Activated CD4-positive, alpha-beta T cell treated with anti-CD3 and anti-CD28 coated beads, Interleukin-2, amount 50 U/mL, for 24 hours (primary cell): ENCODE measurements at places on chromosomes 13 and 19.

- no peak for DNase-seq
Measured at GRCh38 chr19:48726556-48726955, 7.0 kb upstream of the MAMSTR start.

- no peak for DNase-seq
Measured at GRCh38 chr19:34336781-34337271, 28.2 kb upstream of the GPI start.

DNA sequence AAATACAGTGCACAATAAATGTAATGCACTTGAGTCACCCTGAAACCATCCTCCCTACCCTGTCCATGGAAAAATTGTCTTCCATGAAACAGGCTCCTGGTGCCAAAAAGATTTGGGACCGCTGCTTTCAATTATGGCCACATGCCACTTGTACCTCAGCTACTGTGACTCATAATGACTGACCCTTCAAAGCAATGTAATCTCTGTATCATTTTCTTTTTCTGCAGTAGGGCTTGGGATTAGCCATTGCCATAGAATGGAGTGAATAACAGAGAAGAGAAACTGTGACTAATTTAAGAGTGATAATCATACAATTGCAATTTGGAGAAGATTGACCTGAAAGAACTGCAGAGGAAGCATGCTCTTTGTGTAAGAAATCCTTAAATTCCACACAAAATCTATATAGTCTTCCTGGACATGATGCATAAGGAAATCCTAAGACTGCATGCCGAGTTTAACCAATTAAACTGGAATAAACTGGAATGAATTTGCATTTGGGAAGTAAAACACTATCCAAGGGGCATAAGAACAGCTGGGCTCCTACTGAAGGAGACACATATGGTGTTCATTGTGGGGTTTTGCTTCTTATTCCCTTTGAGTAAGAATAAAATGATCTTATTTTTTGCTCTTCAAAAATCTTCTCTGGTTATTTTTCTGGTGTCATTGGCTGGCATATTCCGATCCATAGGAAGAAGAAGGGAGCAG lies 59.5 kb upstream of the SLC7A1 start:
- DNase-seq, result no peak

- no peak for DNase-seq
Measured at GRCh38 chr13:75318138-75318833, 163.7 kb downstream of the TBC1D4 start.

- no peak for DNase-seq
Measured at GRCh38 chr13:37070956-37071355, 11.5 kb upstream of the SUPT20H start.

- DNase-seq, result no peak
Measured at GRCh38 chr13:110458594-110459365, 102.7 kb downstream of the RAB20 start.

- no peak for DNase-seq
Measured at GRCh38 chr13:29704648-29705047, 109.2 kb upstream of the SLC7A1 start.

- peak; percentile 36 for DNase-seq
Measured at GRCh38 chr19:33430674-33431277, 57.3 kb downstream of the CEBPG start.

- DNase-seq, result no peak
Measured at GRCh38 chr19:58196901-58197616, 14.2 kb downstream of the ZNF274 start.

- DNase-seq, result no peak
Measured at GRCh38 chr13:79225487-79226232, 180.4 kb downstream of the RBM26 start.

DNA sequence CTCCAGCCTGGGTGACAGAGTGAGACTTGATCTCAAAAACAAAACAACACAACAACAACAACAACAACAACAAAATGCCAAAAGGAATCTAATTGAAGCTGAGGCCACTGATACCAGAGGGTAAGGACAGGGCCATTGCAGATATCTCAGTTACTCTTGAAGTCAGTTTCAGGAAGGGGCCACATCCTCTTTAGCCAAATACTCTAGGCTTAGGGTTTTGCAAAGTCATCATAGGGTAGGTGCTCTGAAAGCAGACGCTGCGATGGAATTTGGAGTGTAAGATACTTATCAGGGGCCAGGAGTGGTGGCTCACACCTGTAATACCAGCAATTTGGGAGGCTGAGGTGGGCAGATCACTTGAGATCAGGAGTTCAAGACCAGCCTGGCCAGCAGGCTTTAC lies 46.6 kb upstream of the UBAC2 start:
- no peak for DNase-seq

DNA sequence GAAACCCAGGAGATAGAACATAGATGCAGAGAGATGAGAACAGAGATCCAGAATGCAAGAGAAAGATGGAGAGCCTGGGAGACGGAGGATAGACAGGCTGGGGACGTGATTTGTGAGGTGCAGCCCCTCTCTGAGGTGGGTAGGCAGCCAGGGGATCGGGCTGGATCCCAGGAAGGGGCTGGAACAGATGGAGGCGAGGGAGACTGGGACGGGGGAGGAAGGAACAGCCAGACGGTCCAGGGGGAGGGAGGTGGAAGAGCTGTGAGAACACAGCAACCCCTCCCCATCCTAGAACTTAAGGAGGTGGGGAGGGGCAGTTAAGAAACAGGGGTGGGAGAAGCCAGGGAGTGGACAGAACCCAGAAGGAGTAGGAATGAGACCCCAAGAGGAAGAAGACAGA lies 3.1 kb downstream of the SLC17A7 start:
- DNase-seq, result no peak

- DNase-seq, result no peak
Measured at GRCh38 chr13:51032831-51033230, 78.2 kb downstream of the C13orf42 start.

- DNase-seq, result no peak
Measured at GRCh38 chr13:38872693-38873092, 117.9 kb downstream of the STOML3 start.

GRCh38 chr13:25217023-25217885 lies 45.2 kb upstream of the AMER2 start:
- DNase-seq, result no peak

GRCh38 chr19:11142528-11143171 lies 12.9 kb downstream of the SPC24 start:
- no peak for DNase-seq

- DNase-seq, result no peak
Measured at GRCh38 chr13:79528356-79528755, 47.4 kb downstream of the NDFIP2 start.

DNA sequence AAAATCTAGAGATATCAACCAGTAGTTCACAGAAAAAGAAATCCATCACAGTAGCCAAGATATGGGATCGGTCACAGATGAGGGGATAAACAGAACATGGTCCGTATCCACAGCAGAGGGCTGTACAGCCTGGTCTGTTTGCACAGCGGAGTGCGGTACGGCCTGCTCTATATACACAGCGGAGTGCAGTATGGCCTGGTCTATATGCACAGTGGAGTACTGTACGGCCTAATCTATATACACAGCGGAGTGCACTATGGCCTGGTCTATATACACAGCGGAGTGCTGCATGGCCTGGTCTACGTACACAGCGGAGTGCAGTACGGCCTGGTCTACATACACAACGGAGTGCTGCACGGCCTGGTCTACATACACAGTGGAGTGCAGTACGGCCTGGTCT lies 43.0 kb upstream of the MCF2L start:
- DNase-seq, result no peak

GRCh38 chr13:47004540-47004939 lies 107.7 kb upstream of the HTR2A start:
- DNase-seq, result no peak

DNA sequence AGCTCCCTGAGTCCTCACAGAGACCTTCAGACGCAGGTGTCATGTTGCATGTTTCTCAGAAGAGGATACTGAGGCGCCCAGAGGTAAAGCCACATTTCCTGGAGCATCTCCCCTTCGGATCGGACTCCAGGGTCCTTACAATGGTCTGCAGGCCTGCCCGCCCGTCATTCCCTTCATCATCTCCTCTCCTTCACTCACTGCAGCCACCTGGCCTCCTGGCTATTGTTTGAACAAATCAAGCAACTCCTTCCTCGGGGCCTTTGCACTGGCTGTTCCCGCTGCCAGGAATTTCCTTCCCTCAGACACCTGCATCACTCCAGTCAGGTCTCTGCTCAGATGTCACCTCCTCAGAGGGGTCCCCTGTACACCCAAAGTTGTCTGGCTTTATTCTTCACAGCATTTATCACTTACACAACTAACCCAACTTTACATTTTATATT lies 20.3 kb downstream of the CEACAM16 start:
- no peak for DNase-seq

GRCh38 chr19:40543029-40543597 lies 33.6 kb upstream of the SHKBP1 start:
- no peak for DNase-seq

DNA sequence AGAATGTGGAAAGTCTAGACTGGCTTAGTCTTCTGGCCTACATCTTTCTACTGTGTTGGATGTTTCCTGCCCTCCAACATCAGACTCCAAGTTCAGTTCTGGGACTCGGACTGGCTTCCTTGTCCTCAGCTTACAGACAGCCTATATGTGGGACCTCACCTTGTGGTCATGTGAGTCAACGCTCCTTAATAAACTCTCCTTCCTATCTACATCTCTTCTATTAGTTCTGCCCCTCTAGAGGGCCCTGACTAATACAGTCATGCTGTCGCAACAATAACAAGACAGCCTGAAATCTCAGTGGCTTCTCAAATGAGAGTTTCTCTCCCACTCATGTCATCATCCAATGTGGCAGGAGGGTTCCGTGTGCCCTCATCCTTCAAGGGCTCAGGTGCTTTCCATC lies 347.8 kb downstream of the MZT1 start:
- no peak for DNase-seq

DNA sequence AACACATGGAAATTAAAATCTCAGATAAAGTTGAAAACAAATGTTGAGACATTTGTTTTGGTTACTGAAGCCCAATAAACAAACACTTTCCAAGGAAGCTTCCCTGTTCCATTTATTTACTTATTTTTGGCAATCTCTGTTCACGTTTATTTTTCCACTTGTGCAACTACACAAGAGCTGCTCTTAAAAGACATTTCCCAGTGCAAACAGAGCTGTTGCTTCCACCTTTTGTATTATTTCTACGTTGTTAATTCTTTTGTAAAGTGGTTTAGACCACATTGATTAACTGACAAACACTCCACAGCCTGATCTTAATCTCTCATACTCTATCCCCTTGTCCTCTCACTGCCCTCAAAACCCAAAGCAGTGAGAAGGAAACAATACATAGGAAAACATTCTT lies 757.6 kb downstream of the LIG4 start:
- DNase-seq, result no peak

- no peak for DNase-seq
Measured at GRCh38 chr19:16577531-16577985, 5.3 kb upstream of the SLC35E1 start.

- DNase-seq, result no peak
Measured at GRCh38 chr13:94414708-94415107, 64.8 kb downstream of the DCT start.

- DNase-seq, result no peak
Measured at GRCh38 chr19:35879068-35879467, 10.7 kb downstream of the APLP1 start.

DNA sequence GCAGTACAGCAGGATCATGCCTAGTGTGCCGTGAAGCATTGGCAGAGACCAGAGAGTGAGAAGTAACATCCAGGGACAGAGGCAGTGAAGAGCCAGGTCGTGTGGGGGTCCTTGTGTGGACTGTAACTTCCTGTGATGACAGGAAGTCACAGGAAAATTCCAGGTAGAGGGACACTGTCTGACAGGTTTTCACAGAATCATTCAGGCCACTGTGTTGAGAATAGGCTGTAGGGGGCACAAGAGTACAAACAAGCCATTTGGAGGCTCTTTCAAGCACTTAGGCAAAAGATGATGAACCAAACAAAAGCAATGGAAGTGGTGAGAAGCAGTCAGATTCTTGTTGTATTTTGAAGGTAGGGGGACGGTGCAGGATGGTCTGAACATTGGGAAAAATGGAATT lies 46.4 kb downstream of the N4BP2L1 start:
- DNase-seq, result no peak

DNA sequence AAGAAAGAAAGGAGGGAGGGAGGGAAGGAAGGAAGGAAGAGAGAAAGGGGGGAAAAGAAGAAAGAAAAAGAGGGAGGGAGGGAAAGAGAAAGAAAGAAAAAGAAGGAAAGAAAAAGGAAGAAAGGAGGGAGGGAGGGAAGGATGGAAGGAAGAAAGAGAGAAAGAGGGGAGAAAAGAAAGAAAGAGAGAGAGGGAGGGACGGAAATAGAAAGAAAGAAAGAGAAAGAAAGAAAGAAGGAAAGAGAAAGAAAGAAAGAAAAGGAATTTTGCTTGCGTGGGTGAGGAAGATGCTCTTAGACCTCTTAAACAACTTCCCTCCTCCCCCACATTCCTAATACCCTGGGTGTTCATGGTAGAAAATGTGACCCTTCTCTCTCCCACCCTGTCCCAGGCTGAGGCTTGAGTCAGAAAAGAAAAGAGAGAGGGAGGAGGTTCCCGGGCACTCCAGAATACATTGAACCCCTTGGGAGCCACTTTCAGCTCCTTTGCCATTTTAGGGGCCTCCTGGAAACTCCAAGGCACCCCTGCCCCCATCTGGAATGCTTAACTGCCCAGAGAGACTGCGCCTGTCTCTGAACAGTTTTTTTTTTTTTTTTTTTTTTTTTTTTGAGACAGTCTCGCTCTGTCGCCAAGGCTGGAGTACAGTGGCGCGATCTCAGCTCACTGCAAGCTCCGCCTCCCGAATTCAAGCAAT lies 9.2 kb upstream of the KANK3 start:
- no peak for DNase-seq
